Tibial nerve (tissue), 4 donors: ENCODE measurements at places on chromosomes 6 and 20.

- no peak for DNase-seq
These were observed 7.5 kb upstream of the DST start for GRCh38 chr6:56650191-56650590.

DNA sequence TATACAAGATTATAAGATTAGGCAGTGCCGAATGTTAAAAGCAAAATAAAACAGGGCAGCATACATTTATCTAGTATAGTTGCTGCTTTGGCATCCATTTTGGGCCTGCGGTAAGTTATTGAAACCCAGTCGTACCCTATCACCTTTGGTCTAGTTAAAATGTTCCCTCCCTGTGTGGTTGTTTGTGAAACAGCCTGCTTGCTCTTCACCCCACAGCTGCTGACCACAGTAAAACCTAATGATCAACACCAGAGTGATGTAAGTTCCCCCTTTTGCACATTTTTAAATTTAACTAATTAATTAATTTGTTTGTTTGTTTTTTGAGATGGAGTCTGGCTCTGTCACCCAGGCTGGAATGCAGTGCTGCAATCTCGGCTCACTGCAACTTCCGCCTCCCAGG, 50.3 kb upstream of the TXNDC5 start:
- no peak for DNase-seq

GRCh38 chr6:114115652-114116051, 144.7 kb upstream of the HDAC2 start:
- DNase-seq, result no peak

DNA sequence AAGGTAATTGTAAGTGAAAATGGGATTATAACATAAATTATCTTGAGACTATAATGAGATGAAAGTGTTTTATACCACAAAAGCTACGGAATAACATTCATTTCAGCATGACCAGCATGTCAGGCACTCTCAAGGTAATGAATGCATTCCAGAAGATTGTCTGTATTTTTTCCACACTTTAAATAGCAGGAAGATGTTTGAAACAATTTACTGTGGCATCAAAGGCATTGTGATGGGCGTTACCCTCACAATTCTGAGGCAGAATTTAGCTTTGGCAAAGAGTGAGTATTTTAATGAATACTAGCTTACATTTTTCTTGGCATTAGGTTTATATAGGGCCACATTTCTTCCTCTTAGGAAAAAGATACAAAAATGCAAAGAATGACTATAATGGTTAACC, 627.2 kb downstream of the BCKDHB start:
- no peak for DNase-seq

GRCh38 chr20:58056921-58057686, 171.3 kb downstream of the ANKRD60 start:
- no peak for DNase-seq

DNA sequence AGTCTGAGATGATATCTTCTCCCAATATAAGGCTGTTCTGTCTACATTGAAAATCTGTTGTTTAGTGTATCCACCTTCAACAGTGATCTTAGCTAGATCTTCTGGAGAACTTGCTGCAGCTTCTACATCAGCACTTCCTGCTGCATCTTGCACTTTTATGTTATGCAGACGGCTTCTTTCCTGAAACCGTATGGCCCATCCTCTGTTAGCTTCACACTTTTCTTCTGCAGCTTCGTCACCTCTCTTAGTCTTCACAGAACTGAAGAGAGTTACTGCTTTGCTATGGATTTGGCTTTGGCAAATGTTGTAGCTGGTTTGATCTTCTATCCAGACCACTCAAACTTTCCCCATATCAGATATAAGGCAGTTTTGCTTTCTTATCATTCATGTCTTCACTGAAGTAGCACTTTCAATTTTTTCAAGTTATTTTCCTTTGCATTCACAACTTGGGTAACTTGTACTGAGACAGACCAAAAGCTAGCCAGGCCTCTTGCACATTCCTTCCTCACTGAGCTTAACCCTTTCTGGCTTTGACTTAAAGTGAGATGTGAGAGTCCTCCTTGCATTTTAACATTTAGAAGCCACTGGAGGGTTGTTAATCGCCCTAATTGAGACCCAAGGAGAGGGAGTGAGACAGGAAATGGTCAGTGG, 110.1 kb downstream of the PREP start:
- DNase-seq, result no peak

DNA sequence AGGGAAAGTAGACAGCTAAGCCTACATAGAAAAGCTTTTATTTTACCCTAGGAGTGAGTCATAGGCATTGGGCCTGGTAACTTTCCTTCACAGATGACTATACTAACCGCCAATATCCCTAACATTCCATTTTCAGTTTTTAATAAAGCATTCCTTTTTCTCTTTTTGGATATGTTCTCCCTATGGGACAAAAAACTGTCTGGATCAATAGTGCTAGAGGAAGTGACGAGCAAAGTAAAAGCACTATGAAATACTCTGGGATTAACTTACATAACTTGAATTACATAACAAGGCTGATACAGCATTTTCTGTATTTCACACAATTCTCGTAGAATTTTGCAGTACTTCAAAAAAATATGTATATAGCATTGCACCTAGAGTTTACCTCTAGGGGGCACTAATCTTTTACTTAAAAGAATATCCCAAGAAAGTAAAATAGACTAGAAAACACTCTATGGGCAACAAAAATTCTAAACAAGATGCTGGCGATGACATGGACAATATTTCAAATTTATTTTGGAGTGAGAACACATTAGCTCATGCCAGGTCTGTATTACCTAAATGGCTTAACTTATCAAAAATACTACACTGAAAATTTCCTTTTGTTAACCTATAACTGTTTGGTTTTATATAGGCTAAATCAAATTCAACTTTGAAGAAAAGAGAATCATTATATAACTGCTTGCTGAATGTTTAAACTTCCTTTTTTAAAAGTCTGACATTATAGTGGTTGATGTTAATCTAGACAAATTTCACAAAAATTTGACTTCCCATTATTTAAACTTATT, 66.3 kb upstream of the DST start:
- DNase-seq, result no peak

DNA sequence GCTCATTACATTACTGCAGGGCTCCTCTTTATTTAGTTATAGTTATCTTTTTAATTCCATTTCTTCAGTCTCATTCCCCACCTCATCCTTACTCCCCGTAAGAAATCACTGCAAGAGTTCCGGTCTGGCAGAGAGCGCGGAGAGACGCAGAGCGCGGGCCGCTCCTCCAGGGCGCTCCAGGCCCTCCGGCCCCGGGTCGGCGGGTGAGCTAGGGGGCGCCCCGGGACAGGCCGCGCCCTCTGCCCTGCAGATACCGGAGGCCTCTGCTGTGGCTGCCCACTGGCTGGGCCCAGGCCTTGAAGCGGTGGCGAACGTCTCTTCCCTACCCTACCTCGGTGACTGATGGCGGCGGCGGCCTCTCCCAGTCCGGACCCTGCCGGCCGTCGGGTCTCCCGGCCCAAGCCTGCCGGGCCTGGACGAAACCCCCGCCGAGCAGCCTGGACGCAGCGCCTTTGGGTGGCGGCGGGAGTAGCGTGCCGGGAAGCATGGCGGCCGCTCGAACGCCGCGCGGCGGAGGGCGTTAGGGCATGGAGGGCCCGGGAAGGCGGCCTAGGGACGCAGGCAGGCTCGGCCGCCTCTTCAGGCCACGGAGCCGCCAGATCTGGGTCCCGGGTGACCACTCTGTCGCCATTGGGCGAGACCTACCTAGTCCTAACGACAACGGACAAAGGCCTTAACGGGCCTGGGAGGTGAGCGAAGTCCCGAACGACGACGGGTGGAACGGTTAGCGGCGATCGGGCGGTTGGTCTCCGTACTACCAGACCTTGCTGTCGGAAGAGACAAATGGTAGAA, 16.4 kb upstream of the HMGN4 start:
- peak; percentile 53 for DNase-seq

- DNase-seq, result no peak
These were observed 13.0 kb downstream of the REM1 start for GRCh38 chr20:31488115-31488514.

GRCh38 chr20:7426890-7427496, 513.3 kb downstream of the HAO1 start:
- DNase-seq, result no peak

- DNase-seq, result no peak
These were observed 889.1 kb upstream of the MAP3K7 start for GRCh38 chr6:91476000-91476399.

DNA sequence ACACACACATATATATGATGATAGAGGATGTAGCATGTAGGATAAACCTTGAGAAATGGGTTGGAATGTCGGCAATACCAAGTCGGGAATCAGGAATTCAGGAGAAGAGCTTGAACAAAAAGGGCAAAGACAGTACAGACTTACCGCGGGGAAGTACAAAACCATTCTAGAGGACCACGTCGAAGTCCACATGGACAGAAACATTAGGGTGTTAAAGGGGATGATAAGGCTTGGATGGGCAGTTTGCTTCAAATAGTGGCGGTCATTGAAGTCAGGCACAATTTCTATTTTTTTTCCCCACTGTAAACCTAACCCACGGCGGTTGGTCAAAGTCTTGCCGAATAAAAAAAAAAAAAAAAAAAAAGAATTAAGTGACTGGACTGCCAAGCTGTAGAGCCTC, 766 bp upstream of the NUS1 start:
- no peak for DNase-seq

DNA sequence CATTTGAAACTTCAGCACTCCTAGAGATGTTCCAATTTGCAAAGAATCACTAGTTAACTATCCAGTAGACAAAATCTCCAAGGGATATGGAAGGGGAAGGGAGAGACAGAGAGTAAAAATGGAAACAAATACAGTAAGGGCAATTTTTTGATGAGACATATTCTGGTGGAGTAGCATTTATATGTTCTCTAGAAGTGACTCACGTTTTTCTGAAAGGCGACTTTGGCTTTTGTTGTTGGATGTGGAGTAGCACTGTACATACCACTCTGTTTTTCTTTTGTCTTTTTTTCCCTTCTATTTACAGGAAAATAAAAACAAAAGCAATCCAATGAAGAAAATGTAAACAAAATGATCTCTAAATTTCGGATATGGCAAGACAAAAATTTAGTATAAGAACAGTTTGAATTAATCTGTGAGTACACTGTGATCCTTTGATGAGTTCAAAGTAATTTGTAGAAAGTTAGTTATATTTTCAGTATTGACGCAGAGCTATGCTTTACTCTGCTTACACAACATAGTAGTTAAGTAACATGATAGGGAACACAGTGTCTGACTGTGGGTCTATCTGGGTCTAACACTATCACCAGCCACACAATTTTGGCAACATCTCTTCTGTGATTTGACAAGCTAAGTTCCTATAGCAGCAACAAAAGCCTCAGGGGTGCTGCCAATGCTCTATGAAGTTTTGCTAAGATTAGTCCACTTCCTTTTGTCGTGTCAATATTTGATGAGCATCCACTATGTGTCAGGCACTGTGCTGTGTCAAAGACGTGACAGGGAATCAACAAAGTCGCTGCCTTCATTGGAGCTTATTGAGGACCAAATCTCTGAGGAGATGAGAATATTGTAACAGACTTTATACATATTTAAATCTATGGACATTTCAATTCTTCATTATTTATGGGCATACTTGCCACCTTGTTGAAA, 27.3 kb upstream of the TAGAP start:
- DNase-seq, result no peak
